Tibial nerve (tissue), 4 donors: ENCODE measurements at places on chromosomes 2 and 18. TPM values are rescaled to one million over a fixed set of nuclear protein-coding genes. Genes with fewer than 3 reads are reported as not detected.

The RAD51AP2 gene
- total RNA-seq, result not detected

The CNDP1 gene
- total RNA-seq, result not detected

The CTDP1 gene
- total RNA-seq, result 40.5 TPM

The ERBB4 gene
- total RNA-seq, result 3.0 TPM

- H3K27me3 ChIP-seq, result no peaks in the 10 kb centered on the region
- no peak overlapping the region for H3K27ac ChIP-seq
- no peak for DNase-seq
- no peak overlapping the region for H3K4me3 ChIP-seq
These were observed 77.1 kb upstream of the NARS1 start for GRCh38 chr18:57698571-57699276.

- H3K4me1 ChIP-seq, result peaks cover 63% of the 10 kb centered on the region
- no peak for DNase-seq
- peak overlapping the region; percentile 100 for H3K27ac ChIP-seq
- no peaks in the 10 kb centered on the region for H3K27me3 ChIP-seq
- H3K36me3 ChIP-seq, result no peaks in the 10 kb centered on the region
- peak overlapping the region; percentile 84 for H3K4me3 ChIP-seq
These were observed 1.9 kb downstream of the CLK1 start for GRCh38 chr2:200862532-200863000.

DNA sequence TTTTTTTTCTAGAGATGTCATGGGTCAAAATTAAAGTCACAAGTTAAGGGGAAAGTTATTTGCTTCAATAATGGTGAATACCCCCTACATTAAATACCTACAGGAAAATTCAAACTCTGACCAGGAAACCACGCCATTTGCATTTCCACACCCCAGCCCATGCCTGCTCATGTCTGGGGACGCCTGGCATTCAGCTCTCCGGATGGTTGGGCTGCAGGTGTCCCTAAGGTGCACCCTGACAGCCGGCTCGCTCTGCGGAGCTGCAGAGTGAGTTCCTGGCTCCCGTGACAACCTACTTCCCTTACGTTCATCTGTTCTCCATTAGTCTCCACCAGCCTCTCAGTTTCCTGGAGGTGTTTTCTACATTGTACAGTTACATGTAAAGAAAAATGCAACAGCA lies 122.7 kb upstream of the RIOK3 start:
- H3K27ac ChIP-seq, result no peak overlapping the region
- H3K36me3 ChIP-seq, result no peaks in the 10 kb centered on the region
- no peaks in the 10 kb centered on the region for H3K4me1 ChIP-seq
